Right renal cortex interstitium (tissue), 3 donors: ENCODE measurements at places on chromosomes 3 and 15.

- no peak for DNase-seq
Observed at GRCh38 chr3:72615776-72616175, 232.5 kb downstream of the SHQ1 start.

GRCh38 chr3:147640781-147641180, 231.6 kb downstream of the ZIC1 start:
- no peak for DNase-seq

- no peak for DNase-seq
Observed at GRCh38 chr15:85415783-85416182, 35.4 kb downstream of the AKAP13 start.

DNA sequence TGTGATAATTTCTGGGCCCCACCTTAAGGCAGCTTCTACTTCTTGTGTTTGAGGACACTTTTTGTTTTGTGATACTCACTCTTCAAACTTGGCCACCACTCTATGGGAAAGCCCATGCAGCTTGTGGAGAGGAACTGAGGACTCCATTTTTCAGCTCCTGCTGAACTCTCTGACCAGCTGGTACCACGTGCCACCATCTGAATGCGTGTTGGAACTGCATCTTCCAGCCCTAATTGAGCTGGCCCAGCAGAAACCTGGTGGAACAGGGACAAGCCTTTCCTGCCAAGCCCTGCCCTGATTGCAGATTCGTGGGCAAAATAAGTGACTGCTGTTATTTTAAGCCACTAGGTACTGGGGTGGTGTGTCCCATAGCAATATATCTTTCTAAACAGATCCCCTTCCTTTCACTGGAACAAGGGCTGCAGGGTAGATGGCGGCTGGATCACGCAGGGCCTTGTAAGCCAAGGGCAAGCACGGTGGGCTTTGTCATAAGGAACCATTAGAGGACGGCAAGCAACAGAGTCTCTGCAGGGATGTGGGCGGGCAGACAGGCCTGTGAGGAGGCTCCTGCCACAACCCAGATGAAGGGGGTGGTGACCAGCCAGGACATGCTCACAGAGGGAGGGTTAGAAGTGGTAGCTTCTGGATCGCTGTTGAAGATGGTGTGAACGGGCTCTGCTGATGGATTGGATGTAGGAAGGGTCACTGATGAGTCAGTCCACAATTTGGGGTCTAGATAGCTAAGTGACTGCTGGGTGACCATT, 9.5 kb downstream of the H1-8 start:
- no peak for DNase-seq

GRCh38 chr15:75810874-75811498, 32.3 kb upstream of the UBE2Q2 start:
- no peak for DNase-seq

- DNase-seq, result no peak
Observed at GRCh38 chr15:37094333-37094914, 5.9 kb downstream of the MEIS2 start.

DNA sequence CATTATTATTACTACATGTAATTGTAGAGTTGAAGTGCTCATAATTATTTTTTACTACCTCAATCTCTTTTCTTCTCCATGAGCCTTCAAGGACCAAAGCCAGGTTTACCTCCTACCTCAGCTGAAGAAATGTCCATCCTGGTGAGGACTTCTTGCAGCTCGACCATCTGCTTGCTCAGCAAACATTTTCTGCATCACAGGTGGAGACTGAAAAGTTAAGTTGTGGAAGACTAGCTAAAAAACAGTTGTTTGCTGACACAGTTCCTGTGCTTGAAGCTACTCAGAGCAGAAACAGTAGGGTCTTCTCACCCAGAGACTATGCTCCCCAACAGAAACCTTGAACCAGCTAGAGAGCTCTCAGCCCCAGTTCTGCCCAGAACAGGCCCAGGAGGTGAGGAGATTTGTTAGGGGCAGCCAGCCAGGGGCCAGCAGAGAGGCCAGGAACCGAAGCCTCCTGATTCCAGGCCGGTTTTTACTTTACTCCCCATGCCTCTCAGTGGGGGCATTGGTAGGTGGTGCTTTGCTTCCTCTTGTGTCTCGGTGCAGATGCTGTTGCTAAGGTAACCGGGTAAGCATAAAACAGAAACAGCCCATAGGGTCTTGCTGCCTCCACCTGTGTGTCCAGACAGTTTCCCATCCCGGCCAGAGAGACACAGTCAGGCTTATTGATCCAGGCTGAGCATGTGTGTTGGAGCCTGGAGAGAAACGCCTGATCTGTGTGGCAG, 54.9 kb downstream of the CCNL1 start:
- DNase-seq, result no peak

DNA sequence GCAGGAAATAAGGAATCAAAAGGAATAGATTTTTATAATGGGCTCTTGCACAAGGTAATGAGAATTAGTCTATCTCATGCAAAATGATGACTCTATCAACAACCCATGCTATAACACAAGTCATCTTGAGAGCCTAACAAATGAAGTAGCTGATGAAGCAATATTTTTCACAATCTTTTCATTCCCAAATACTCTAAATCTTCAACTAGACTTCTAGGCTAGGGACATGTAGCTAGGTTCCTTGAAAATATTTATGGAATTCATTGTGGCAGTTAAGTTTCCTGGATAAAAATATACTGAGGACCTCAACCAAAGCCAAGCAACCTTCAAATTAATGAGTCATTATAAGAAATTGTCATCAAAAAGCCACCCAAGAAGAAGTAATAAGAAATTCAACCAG, 55.4 kb downstream of the DCBLD2 start:
- DNase-seq, result no peak

DNA sequence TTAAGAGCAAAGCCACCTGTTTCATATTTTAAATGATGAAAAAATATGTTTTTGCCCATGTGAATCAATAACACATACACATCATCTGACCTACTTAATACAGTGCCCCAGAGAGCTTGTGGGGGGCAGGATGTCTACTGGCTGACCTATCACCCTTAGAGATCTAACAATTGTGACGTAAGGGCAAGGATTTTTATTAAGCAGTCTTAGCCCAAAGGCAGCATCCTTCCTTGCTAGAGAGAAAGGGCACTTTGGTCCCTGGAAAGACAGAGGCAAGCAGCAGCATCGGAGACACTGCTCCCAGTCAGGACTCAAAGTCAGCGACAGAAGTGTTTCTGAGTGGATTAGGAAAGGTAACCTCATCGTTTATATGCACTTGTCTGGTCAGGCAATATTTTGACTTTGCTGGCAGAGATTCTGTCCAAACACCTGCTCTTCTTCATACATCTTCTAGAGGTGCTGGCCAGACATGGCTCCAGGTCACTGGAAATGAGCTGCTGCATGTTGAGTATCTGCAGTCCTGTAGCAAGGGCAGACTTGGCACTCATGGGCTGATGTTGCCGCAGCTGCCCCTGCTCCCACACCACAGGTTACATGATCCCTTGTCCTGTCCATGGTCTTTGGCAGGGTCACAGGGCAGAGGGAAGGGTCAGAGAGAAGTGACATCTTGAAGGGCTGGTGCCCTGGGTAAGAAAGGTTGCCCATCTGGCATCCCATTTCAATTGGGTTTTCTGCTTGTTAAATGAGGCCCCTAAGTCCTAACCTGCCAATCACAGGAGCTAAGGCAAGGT, 1.8 kb downstream of the CXCR6 start:
- no peak for DNase-seq

DNA sequence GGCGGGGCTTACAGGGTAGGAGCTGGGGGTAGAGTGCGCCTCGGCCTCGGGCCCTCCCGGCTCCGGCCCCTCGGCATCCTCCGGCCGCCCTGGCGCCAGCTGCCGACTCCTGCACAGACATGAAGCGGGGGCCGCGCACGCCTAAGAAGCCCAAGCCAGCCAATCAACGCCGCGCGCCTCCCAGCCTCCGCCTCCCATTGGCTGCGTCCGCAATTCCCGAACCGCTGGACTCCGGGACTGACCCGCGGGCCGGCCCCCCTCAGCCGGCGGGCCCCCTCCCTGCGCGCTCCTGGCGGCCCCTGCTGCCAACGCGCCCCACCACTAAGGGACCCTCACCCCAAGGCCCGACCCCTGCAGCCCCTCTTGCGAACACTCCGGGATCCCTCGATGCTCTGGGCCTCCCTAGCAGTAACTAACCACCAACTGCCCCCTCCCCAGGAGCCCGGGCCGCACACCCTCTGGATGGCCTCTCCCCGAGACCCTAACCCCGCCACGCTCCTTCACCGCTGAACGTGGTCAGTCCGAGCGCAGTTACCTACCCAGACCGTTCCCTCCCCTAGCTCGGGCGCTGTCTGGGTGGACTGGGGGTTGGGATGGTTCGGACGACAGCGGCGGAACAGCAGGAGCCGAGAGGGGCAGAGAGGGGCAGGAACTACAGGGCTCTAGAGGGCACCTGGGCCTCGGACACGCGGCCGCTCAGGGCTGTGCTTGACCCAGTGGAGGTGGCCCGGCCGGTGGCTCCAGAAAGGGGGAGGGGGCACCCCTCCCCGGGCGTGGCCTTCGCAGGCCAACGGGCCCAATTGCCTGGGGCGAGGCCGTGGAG, 5.0 kb downstream of the GATA2 start:
- DNase-seq, result no peak

GRCh38 chr3:196175116-196175625, 36.0 kb downstream of the ZDHHC19 start:
- DNase-seq, result no peak
